Hepatocyte (in vitro differentiated cells): ENCODE measurements at places on chromosomes 5 and 9.
A peak's percentile ranks its signal among the peaks of the same experiment; 100 is the strongest.

GRCh38 chr9:34171753-34172535 is 6.9 kb upstream of the UBAP1 start:
- DNase-seq = no peak

- DNase-seq = no peak
Measured at GRCh38 chr5:116658141-116658540, 83.5 kb upstream of the SEMA6A start.

DNA sequence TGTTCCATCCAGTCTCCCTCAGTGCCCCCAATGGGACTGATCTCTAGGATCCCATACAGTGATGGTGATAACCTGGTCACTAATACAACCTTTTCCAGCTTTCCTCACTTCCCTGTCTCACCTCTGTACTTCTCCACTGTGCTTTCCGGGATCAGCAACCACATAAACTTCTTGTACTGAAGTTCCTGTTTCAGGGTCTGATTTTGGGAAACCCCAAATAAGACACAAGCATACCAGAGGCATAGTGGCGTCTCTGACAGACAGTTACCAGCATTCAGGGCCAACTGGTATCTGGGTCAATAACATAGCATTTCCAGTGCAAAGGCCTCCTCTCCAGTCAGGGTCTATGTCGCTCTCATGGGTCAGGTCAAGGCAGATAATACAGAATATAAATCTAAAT is 64.3 kb downstream of the GLDC start:
- no peak for DNase-seq

DNA sequence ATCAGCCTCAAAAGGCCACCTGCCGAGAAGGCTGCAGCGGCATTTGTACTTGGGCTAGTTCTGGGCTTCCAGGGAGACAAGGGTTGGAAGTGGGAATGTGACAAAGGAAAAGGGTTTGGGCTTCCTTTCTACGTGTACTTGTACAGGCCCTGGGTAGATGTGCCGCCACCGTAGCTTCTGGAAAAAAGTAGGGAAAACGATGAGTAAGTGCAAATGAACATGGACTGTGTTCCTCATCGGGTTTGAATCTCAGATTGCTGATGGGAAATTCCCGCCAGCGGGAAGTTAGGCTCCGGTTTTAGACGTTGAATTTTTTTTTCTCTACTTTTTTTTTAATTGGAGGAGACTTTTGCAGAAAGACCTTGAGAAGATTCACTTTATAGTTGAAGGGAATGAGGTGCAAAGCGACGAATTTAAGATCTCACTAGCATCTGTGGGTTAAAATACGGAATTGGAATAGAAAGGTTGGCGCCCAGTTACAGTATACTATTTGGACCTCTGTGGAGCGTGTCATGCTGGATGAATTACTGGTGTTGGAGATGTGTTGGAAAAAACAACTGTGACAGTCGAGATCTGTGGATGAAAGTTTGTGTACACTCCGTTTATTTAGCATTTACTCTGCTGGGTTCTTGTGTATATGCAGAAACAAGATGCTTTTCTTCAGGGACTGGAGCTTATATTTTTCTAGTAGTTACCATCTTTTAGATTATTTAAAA is 1.2 kb downstream of the G3BP1 start:
- peak; percentile 53 for DNase-seq

GRCh38 chr5:99000876-99001275 is 72.1 kb upstream of the CHD1 start:
- DNase-seq = no peak

GRCh38 chr9:18396102-18396728 is 77.7 kb upstream of the ADAMTSL1 start:
- no peak for DNase-seq

DNA sequence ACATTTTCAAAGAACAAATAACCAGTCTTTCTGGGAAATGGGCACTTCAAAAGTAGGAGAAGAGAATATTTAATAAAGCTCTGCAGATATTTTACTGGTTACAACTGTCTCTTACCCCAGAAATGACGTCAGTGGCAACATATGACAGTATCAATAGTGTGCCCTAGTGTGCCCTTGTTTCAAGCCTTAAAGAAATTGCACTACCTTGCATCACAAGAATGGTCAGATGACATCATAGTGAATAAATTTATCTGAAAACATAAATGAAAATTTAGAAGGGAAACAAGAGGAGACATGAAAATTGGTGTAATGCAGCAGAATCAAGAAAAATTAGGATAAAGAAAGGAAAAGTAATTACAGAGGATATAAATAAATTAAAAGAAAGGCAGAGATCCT is 176.7 kb downstream of the GNAQ start:
- DNase-seq = no peak

GRCh38 chr9:93126825-93127368 is 7.2 kb downstream of the NINJ1 start:
- DNase-seq = peak; percentile 72

DNA sequence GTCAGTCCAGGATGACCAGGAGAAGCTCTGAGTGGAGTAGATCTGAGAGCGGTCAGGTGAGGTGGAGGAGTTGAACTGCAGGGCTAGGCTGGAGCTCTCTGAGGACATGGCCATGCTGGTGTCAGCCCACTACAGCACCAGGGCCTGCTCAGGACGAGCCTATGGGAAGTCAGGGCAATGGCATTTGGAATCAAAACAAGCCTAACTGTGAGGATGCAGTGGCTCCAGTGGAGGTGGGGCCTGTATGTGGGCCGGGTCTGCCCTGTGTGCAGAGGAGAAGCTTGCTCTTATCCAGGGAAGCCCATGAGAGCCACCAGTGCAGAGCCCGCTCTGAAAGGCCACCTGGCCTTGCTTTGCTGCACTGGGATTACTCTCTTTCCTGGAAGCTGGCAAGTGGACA is 11.1 kb downstream of the CXCL14 start:
- DNase-seq = no peak

DNA sequence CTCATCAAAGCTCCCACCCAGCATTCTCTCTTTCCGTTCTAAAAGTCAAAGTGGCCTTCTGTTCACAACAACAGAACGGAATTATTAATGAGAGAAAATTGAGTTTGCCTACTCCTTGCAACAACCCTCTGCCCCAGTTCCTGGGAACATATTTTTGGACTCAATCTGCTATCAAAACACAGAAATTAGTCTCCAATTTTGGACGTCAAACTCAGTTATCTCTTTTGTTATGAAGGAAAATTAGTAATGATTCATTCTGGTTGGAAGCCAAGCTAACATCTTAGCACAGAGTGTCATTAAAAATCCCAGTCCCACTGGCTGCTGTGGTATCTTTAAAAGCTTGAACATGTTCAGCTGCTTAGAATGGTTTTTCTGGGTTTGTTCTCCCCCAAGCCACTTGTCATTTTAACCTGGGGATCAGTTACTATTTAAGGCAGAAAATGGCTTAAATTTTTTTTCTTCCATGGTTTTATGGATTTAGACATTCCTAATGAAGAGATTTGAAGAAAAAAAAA is 343.2 kb downstream of the TRIM32 start:
- DNase-seq = no peak

GRCh38 chr9:108665521-108666239 is 190.1 kb downstream of the ACTL7B start:
- DNase-seq = no peak

DNA sequence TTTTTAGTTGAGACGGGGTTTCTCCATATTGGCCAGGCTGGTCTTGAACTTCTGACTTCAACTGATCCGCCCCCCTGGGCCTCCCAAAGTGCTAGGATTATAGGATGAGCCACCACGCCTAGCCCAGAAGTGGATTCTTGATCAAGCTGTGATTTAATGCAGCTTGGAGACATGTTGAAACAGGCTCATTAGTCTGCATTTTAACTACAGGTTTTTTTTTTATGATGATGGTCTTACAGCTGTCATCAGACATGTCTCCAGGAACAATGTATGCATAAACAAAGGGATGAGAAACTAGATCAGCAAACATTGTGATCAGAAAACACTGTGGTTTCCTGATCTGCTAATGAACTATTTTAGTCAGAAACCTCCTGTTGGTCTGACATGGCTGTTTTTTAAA is 30.0 kb upstream of the PLPP1 start:
- DNase-seq = no peak

- peak; percentile 64 for DNase-seq
Measured at GRCh38 chr5:159133041-159133741, 33.5 kb upstream of the EBF1 start.

- no peak for DNase-seq
Measured at GRCh38 chr5:157382996-157383800, 76.8 kb upstream of the NIPAL4 start.

GRCh38 chr5:171442287-171443042 is 23.0 kb downstream of the FGF18 start:
- peak; percentile 47 for DNase-seq

- DNase-seq = no peak
Measured at GRCh38 chr5:120803282-120803681, 339.2 kb downstream of the PRR16 start.

DNA sequence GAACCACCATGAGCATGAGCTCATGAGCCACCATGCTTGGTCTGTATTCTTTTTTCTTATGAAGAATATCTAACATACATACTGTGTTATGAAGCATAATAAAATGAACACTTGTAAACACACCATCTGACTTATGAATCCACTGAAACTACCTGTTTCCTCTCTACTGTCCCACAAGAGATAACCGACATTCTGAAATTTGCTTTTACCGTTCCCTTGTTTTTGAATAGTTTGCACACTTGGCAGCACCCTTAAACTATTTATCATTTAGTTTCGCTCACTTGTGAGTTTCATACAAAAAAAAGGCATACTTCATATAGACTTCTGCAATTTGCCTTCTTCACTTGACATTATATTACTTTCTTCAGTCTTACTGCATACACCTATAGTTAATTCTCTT is 8.9 kb downstream of the LARS1 start:
- no peak for DNase-seq

GRCh38 chr5:82165740-82166530 is 112.2 kb downstream of the RPS23 start:
- peak; percentile 89 for DNase-seq
